Stimulated activated CD8-positive, alpha-beta memory T cell treated with anti-CD3 and anti-CD28 coated beads, Interleukin-4, amount 100 ng/mL, for 1 hour (primary cell): ENCODE measurements at places on chromosomes 11 and 22.

DNA sequence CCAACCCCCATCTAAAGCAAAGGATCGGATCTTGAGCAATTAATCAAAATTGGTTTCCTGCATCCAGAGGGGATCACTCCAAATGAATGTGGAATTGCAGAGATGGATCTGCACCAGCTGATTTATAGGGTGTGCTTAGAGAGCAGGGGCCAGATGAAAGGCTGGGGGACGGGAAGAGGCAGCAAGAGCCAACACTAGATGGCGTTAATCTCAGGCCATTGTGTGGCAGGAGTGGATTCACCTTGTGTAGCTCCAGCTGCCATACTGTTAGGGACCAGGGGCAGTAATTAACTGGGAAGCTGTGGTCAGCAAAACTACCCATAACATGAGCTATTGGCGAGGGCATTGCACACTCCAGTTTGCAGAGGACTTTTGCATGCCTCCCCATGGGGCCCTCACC lies 35.6 kb downstream of the SERPINH1 start:
- no peak for DNase-seq

DNA sequence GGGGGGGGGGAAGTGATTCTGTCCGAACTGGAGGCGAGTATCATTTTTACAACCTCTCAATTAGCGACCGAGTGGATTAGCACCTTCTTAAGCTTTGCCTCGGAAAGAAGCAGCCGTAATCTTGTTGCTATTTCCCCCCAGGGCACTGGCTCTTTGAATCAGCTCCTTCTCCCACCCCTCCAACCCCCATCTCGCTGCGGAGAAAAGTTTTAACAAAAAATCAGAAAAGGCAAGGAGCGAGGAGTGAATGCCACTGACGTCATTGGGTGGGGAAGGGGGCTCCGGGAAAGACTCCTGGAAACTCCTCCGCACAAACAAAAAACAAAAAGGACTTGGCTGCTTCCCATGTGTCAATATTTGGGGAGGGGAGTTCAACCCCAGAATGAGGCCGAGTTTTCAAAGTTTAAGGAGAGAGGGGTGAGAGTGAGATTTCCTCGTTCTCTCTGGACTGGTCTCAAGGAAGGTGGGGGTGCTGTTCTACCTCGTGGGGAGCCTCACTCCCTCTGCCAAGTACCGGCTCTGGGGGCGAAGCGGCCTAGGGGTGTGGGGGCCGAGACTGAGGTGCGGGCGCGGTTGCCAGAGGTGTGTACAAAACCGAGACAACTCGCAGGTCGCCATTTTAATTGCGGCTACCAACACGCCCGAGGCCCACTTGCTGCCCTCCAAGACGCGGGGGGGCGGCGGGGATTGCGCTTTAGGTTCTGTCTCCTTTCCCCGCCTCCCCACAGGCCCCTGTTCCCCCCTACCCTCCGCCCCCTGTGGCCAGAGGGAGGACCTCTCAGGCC lies 2.5 kb upstream of the PAX6 start:
- DNase-seq = no peak

DNA sequence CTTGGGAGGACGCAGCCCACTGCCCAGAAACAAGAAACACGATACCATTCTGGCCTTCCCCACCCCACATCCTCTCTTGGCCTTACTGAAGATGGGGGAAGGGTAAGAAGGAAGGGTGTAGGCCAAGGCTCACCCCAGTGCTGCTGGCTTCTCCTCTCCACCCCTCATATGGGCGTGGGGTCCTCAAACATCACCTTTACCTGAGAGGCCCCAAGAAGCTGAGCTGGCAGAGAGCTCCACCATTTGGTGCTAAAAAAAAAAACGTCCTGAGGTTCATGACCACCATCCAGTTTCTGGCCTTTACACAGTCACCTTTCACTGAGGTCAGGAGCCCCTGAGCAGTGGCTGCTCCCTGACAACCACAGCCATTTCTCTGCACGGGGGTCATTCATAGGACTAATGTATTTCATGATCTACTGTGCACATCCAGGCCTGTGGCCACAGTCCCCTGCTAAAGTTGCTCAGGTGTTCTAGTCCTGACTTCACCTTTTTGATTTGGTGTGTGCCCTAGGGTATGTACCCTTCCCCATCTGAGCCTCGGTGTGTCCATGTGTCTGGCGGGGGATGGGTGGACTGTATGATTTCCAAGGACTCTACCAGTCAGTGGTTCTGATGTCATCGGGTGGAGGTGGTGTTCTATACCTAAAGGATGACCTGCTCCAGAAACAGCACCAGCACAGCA lies 15.1 kb downstream of the RHOG start:
- no peak for DNase-seq

- no peak for DNase-seq
These were observed 30.9 kb downstream of the USP35 start for GRCh38 chr11:78219493-78220217.

DNA sequence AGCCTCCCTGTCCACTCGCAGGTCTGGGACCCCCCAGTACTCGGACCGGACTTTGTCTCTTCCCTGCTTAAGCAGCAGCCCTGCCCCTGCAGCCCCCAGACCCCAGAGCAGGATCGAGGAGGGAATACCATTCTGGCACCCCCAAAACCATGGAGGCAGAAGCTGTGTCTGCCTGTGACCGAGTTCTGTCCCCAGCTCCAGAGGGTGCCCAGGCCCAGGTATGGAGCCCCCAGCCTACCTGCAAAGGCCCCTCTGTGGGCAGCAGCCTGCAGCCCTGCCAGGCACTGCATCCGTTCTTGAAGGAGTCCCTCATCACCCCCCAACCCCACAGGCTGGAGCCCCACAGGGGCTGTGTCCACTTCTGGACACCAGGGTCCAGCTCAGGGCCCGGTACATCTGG lies 163.8 kb downstream of the BRD1 start:
- no peak for DNase-seq

DNA sequence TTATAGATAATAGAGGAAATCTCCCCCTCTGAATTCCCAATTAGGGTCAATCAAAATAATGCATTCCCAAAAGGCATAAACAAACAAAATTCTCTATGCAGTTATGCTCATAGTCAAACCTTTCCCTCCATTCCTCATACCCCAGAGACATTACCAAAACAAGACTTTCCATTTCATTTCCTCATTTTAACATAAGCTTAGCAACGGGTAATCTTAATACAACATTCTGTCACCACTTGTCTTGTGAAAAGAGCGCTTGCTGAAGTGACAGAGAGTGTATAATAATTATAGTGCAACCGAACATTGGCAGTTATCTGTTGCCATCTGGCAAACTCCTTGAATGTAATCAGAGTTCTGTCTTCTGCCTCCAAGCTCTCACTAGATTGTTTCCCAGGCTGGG lies 1.2 kb upstream of the SLN start:
- no peak for DNase-seq

GRCh38 chr22:25453557-25453956 lies 110.9 kb upstream of the GRK3 start:
- no peak for DNase-seq

GRCh38 chr11:119403021-119403420 lies 20.0 kb downstream of the THY1 start:
- no peak for DNase-seq

DNA sequence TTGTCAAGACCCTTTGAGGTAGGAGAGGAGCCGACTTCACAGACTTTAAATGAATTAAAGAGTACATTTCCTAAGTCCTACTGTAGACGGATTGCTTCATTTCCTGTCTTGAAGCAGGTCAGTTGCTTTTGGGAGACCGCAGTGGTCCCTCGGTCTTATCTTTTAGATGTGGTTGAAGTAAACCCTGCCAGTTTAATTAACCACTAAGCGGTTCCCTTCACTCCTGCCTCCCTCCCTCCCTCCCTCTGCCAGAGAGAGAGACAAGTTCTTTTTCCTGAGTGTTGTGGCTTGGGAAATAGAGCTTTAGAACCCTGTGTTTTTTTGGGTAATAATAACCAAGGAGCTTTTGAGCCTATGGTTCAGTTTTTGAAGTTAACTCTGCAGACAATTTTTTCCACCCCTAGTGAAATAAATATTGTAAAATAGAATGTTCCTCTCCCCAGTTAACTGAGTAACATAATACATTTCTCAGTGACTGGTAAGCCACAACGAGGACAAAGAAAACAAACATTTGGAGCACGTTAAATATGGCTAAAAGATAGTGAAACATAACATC lies 147.5 kb downstream of the LDLRAD3 start:
- no peak for DNase-seq

GRCh38 chr22:19431649-19432132 lies at the start of gene HIRA:
HIRA (minus strand) TSS chr22:19431733; CDS start chr22:19431476, 257 bp downstream.
- DNase-seq = peak; percentile 69

DNA sequence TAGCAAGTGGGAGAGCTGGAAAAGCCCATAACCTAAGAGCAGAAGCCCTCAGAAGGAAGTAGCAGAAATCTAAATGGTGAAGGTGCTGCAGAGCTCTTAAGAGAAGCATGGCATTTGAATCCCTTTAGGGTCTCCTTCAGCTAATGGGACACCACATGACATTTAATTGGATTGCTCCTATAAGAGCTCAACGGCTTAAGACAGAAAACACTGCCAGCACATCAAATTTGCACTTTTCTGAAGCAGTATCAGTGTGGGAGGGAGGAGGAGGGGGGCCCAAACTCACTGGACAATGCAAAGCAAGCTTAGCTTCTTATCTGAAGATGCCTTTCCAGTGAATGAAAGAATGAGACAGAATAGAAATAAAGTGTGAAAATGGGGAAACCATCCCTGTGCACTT lies 287.9 kb upstream of the MTNR1B start:
- no peak for DNase-seq

GRCh38 chr11:64580412-64580811 lies 10.6 kb upstream of the SLC22A12 start:
- DNase-seq = no peak

DNA sequence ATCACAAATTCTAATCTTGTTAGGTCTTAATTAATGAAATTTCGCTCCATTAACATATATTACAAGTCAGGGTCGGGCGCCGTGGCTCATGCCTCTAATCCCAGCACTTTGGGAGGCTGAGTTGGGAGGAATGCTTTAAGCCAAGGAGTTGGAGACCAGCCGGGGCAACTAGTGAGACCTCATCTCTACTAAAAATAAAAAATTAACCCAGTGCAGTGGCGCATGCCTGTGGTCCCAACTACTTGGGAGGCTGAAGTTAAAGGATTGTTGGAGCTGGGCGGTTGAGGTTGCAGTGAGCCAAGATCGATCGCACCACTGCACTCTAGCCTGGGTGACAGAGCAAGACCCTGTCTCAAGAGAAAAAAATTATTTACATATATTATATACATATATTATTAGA lies 1.9 kb downstream of the TMA7B start:
- DNase-seq = no peak

- DNase-seq = no peak
These were observed 66.9 kb downstream of the LRRC4C start for GRCh38 chr11:41392596-41392995.

- no peak for DNase-seq
These were observed 37.8 kb downstream of the PACS1 start for GRCh38 chr11:66107600-66108510.

DNA sequence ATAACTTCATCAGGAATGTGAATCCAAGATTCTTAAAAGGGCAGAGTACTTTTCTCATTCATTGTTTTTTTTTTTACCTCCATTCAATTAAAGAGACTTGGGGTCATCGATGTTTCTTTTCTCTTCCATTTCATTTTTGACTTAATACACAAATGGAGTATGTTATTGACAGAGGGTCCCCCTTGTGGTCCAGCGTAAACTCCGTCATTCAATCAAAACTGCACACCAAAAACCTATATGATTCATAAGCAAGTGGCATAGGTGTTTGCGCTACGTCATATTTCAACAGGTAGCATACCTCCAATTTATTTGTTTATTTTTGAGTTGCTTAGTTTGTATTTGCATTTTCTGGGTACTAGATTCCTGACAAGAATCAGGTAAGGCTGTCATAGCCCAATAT lies 12.7 kb upstream of the FOLH1 start:
- DNase-seq = no peak

GRCh38 chr11:963852-964251 lies 38.2 kb downstream of the AP2A2 start:
- DNase-seq = no peak

- DNase-seq = no peak
These were observed 114.4 kb downstream of the MPPED1 start for GRCh38 chr22:43526117-43526655.

DNA sequence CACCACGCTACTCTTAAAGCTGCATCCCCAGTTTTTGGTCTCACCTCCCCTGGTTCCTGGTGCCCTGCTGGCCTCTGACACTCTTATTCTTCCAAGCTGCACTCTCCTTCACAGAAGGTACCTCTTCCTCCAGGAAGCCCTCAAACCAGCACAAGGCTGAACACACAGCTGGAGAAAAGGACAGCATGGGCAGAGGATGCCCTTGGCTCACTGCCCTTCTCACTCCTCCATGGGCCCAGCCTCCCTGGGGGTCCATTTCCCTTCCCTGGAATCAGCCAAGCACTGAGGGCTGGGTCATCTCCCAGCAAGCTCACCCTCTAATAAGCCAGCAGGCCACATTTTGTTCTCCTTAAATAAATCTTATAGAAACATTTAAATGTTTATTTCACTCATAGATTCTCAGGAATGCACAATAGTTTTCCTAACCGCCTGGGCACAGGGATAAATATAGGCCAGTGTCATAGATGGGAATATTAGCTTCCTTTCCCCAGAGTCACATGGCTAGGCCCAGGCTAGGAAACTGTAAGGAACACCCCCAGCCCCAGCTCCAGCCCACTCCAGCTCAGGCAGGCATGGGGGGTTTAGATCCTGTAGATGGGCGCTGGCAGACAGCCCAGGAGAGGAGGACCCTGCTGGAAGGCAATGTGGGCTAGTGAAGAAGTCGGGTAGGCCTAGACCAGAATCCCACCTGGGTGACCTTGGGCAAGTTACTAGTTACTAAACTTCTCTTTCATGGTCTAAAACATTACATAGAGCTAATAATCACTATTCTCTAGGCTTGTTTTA lies 51.5 kb downstream of the IRAG1 start:
- no peak for DNase-seq

DNA sequence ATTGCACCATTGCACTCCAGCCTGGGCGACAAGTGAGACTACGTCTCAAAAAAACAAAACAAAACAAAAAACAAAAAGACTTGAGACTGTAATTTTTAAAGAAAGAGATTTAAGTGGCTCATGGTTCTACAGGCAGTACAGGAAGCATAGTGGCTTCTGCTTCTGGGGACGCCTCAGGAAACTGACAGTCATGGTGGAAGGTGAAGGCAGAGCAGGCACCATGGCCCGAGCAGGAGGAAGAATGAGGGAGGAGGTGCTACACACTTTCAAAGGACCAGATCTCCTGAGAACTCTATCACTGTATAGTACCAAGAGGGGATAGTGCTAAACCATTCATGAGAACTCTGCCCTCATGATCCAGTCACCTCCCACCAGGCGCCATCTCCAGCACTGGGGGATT lies 52.0 kb downstream of the CBL start:
- no peak for DNase-seq
